ENCODE measurements at places on chromosomes 16 and 17.

DNA sequence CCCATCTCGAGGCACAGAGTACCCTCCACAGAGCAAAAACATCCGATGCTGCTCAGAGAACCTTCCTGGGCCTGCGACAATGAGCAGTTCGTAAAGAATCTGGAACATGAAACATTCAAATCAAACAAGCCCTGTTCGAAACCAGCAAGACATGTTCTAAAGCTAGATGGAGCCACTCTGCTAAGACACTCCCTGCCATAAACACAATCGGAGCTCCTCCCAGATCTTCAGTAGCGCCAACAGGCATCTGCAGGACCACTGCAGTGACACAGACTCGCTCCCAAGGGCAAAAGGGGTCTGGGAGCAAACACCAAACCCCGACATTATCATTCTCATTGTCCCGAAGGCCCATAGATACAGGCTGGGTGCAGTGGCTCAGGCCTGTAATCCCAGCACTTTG lies 108.7 kb downstream of the ZFHX3 start:
- DNase-seq, result no peak

DNA sequence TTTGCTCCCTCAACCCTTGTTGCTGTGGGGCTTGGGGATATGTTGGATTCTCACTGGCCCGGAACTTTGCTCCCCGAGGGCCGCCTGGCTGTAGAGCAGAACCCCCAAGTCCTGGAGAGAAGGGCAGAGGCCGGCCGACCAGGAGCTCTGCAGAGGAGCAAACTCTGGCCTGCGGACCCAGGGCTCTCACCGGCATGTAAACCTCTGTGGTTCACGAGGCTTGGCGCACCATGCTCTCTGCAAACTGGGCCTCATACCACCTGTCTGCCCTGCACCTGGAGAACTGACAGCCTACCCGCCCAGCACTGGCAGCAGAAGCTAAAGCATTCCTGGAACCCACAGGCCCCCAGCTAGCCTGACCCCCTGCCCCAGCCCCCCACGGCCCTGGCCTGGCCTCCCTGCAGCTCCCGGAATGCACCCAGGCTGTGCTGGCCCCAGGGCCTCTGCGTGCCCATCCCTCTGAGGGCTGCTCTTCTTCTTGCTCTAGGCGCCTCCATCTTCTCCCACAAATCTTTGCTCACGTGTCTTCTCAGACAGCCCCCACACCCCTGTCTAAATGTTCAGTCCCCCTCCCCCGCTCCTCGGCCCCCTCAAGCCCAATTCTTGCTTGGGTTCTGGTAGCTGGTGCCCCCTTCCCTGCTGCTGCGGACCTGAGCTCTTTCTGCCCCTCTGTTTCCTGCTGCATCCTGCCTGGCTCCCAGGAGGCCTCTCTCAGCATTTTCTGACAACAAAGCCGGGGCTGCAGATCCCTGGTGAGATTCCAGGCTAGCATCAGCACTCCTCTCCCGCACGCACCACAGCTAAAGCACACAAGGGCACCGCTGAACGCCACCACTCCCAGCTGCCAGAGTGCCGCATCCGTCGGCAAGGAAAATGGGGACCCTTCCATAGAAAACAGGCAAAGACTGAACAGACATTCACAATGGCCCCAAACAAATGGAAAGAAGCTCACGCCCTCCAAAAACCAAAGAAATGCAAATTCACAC lies 23.3 kb downstream of the ACTG1 start:
- DNase-seq, result no peak

DNA sequence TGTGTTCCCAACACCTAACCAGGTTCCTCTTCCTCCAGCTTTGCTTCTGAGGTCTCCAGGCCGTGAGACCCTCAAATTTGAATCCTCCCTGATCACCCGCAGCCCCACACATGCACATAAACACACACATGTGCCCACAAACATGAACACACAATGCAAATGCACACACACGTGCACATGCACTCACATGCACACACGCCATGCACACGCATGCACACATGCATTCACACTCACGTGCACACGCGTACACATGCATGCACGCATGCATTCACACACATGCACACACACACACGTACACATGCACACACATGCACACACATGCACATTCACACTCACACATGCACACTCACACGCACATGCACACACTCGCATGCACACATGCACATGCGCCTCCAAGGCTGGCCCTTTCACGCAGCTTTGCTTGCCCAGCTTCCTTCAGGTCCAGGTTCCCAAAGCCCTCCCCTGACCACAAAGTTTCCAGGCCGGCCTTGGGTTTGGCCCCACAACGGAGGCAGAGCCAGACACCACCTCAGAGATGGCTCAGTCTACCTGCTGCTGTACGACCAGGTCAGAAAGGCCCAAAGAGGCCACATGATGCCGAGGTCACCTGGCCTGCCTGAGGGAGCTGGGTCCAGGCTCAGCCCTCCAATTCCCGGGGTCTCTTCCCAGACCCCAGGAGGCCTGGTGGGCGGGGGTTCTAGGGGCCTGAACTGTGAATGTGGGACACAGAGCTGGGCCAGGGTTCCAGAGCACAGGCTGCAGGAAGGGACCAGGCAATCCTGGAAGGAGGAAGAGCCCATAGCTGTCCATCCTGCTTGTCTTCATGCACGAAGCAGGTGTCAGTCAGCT lies 39.5 kb upstream of the ENPP7 start:
- DNase-seq, result no peak

- DNase-seq, result no peak
Measured at GRCh38 chr16:66198641-66199040, 167.8 kb upstream of the CDH5 start.

GRCh38 chr17:57902800-57903759 lies 52.1 kb downstream of the CUEDC1 start:
- peak; percentile 94 for DNase-seq

DNA sequence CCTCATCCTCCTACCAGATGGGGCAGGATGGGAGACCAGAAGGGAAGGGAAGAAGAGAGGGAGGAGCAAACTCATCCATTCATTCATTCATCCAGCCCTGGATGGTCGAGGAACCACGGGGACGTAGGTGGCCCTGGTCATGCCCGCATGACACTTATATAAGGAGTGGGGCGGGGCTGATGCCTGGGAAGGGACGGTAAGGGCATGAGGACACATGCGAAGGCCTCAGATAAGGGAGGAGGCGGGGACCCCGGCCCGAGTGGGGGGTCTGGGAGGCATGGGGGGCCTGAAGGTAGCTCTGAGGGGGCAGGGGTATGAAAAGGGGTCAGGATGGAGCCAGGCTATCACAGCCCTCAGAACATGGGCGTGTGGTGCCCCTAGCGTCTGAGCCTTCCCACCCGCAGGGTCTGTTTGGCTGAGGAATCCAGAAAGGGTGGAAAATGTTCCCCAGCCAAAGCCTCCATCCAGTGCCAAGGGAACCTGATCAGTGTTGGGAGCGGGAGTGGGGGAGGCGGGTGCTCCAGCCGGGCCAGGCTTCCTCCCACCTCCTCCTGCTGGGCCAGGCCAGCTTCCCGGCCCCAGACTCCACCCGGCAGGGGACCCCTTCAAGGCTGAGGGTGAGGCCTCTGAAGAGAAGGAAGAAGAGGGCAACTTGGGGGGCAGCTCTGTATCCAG lies 17.6 kb upstream of the CD79B start:
- DNase-seq, result no peak
